ENCODE measurements at places on chromosomes 3 and 15. TPM values are rescaled to one million over a fixed set of nuclear protein-coding genes. Genes with fewer than 3 reads are reported as not detected.

DNA sequence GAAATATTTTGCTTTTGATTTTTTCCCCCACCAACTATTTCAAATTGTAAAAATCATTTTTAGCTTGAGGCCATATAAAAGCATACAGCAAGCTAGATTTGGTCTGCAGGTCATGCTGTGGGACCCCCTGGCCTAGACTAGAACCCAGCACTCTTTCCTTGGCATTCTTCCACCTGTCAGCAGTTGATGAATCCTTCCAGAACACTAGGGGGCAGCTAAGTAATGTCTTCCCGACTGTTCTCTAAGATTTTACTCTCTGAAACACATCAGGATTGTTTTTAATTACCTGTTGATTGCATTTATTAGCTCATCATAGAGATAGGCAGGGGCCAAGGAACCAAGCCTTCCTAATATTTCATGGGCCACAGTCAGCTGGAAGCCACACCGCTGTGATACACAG lies 174.5 kb downstream of the CACNA1D start:
- no peak overlapping the region for H3K4me3 ChIP-seq
- DNase-seq = no peak
- H3K36me3 ChIP-seq = no peaks in the 10 kb centered on the region
- no peaks in the 10 kb centered on the region for H3K27me3 ChIP-seq

DNA sequence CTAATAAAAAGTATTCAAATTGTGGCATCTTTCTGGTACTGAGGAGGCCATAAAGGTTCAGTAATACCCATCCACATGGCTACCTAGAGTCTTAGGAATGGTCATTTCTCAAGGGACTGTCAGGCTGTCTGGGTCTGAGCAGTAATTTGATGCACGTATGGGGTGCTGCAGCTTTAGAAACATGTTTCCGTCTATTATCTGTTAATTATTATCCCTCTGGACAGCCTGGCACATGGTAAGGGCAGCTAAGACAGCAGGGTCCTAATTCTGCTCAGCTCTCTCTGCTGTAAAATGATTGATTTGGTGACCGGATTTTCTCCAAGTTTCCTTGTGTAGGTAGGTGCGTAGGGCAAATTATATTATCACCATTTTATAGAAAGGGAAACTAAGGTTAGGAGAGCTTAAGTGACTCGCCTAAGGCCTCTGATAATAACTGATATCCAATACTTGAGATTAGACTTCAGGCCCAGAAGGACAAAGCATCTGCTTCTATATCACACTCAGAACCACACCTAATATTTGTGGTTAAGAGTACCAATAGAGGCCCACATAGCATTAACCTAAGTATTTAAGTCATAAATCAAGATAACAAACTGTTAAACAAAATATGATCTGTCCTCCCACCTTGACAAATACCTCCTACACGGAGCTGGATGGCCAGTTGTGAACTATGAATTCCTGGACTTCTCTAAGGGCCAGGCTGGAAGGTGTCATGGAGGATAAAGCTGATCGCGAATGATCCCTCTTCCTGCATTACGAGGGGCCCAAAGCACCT lies 2.9 kb upstream of the RAP2B start:
- H3K27ac ChIP-seq = no peak overlapping the region
- no peaks in the 10 kb centered on the region for H3K4me1 ChIP-seq
- H3K4me3 ChIP-seq = no peak overlapping the region
- no peaks in the 10 kb centered on the region for H3K36me3 ChIP-seq
- H3K27me3 ChIP-seq = no peaks in the 10 kb centered on the region

DNA sequence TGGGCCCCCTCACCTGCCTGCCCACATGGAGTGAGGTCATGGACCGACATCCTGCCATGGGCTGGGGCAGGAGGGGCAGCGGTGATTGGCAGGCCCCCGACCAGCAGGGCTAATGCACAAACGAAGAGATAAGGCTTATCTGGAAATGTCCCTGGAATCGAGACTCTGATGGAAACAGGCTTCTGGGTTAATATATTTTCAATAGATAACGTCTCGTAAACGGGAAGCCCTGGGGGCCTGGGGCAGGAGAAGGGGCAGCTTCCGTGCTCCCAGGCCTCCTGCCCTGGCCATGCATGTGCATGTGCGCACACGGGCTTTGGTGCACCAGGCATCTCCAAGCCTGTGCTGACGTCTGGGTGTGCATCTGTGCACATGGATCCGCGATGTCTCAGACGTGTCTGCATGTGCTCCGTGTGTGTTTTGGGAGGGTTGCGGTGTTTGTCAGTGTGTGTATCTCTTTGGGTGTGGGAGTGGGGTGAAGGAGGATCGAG lies 55.1 kb downstream of the DNAJB8 start:
- no peaks in the 10 kb centered on the region for H3K27me3 ChIP-seq
- no peaks in the 10 kb centered on the region for H3K36me3 ChIP-seq
- no peak overlapping the region for H3K4me3 ChIP-seq
- no peak overlapping the region for H3K27ac ChIP-seq
- DNase-seq = no peak

DNA sequence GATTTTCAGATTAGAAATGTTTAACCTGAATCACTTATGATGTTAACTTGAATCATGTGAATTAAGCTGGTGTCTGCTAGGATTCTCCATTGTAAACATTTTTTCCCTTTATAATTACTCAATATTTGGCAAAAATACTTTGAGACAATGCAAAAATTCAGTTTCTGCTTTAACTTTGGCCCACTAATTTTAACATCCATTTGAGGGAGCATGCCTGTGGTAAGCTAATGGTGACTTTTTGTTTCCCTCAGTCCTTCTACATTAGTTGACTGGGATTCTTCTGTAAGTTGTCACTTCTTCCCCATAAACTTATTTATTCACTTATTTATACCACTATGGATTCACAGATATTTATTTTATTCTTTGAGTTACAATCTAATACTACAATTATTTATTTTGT lies 59.3 kb downstream of the PIK3R4 start:
- H3K4me1 ChIP-seq = no peaks in the 10 kb centered on the region
- H3K27ac ChIP-seq = no peak overlapping the region
- H3K4me3 ChIP-seq = no peak overlapping the region

DNA sequence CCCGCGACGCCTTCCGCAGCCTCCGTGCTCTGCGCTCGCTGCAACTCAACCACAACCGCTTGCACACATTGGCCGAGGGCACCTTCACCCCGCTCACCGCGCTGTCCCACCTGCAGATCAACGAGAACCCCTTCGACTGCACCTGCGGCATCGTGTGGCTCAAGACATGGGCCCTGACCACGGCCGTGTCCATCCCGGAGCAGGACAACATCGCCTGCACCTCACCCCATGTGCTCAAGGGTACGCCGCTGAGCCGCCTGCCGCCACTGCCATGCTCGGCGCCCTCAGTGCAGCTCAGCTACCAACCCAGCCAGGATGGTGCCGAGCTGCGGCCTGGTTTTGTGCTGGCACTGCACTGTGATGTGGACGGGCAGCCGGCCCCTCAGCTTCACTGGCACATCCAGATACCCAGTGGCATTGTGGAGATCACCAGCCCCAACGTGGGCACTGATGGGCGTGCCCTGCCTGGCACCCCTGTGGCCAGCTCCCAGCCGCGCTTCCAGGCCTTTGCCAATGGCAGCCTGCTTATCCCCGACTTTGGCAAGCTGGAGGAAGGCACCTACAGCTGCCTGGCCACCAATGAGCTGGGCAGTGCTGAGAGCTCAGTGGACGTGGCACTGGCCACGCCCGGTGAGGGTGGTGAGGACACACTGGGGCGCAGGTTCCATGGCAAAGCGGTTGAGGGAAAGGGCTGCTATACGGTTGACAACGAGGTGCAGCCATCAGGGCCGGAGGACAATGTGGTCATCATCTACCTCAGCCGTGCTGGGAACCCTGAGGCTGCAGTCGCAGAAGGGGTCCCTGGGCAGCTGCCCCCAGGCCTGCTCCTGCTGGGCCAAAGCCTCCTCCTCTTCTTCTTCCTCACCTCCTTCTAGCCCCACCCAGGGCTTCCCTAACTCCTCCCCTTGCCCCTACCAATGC lies 2.0 kb downstream of the ISLR start:
- H3K36me3 ChIP-seq = no peaks in the 10 kb centered on the region
- H3K4me3 ChIP-seq = peak overlapping the region; percentile 45
- no peak overlapping the region for H3K27ac ChIP-seq
- peak; percentile 58 for DNase-seq
- H3K27me3 ChIP-seq = no peaks in the 10 kb centered on the region

DNA sequence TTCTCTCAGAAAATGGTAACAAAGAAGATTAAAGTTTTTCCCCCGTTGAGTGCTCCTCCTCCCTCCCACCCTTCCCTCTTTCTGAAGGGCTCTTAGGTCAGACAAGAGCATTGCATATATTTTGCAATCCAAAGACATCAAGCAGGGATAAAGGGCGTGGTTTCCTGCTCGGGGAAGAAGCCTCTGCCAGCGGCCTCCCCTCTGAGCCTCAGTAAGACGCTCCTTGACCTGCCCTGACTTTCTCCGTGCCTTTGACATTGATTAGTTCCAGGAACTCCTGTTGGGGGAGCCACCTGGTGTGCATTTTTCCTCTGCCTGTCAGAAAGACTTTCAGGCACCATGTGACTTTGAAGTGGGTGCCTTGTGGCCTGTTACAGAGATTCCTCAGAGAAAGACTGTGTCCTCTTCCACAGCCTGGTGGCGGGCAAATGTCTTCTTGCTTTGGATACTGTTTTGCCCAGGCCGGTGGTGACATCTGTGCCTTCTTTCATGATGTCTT lies 87.2 kb upstream of the TBL1XR1 start:
- H3K4me1 ChIP-seq = peaks cover 10% of the 10 kb centered on the region
- peak; percentile 69 for DNase-seq
- no peak overlapping the region for H3K4me3 ChIP-seq
- no peaks in the 10 kb centered on the region for H3K27me3 ChIP-seq
- no peaks in the 10 kb centered on the region for H3K36me3 ChIP-seq

- H3K27me3 ChIP-seq = no peaks in the 10 kb centered on the region
- no peak overlapping the region for H3K4me3 ChIP-seq
- no peak for DNase-seq
- no peak overlapping the region for H3K27ac ChIP-seq
- H3K36me3 ChIP-seq = no peaks in the 10 kb centered on the region
Measured at GRCh38 chr3:141699324-141699723, 38.8 kb upstream of the RNF7 start.

DNA sequence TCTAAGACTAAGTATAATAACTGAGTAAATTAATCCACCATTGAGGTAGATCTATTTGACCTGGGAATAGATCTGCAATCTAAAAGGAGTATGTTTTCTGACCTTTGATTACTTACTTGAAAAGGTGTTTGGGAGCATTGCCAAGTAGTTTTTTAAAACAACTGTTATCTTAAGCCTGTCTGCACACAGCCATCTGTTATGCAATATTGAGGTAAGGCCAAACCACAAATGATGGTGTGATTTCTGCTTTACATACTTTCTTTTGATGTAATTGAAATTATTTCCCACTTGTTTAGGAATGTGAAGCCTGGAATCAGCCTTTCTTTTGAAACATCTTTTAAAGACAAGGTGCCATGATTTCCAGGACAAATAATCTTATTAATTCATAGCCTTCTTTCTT lies 274.0 kb downstream of the BBX start:
- H3K4me1 ChIP-seq = peaks cover 27% of the 10 kb centered on the region
- H3K4me3 ChIP-seq = no peak overlapping the region
- no peak for DNase-seq
- peaks cover 39% of the 10 kb centered on the region for H3K36me3 ChIP-seq

GRCh38 chr3:95815828-95816227 lies 998.6 kb upstream of the EPHA6 start:
- H3K27me3 ChIP-seq = no peaks in the 10 kb centered on the region
- H3K4me1 ChIP-seq = no peaks in the 10 kb centered on the region
- DNase-seq = no peak
- H3K4me3 ChIP-seq = no peak overlapping the region

DNA sequence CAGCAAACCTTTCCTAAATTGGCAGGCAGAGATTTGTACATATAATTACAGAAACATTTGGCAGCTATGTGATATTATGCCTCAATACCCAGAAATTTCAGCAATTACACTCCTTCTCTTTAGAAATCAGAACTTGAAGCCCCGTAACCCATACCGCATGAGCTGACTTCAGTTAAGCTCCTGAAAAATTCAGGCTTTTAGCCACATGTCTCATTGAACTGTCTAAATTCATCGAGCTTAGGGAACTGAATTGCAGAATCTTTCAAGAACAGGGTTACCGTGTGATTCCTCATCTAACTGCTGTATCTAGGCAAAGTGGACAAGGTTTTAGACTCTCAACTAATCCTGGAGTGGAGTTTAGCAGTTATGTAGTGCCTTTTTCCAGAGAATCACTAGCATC lies 333.0 kb downstream of the EPHA3 start:
- H3K4me3 ChIP-seq = no peak overlapping the region
- no peaks in the 10 kb centered on the region for H3K4me1 ChIP-seq
- DNase-seq = no peak
- no peaks in the 10 kb centered on the region for H3K36me3 ChIP-seq
- H3K27ac ChIP-seq = no peak overlapping the region

DNA sequence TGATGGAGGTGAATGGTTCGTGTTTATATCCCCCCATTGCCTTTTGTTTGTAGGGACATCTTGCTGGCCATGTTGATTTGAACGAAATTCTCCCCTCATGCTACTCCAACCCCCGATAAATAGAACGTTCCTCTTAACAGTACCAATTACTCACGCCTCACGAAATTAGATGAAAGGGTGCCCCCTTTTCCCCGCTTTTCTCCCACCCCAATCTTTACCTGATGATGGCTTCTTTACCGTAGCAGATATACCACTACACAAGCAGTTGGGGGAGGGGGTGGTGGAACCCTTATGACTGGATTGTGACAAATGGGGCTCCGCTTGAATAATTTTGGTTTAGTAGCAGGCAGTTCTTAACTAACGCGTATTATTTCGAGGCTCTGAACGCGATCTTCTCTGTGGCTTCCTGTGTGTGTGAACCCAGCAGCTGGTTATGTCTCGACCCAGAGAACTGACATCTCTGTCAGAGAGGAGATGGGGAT lies 1.1 kb downstream of the PIAS1 start:
- DNase-seq = no peak
- peak overlapping the region; percentile 87 for H3K4me3 ChIP-seq
- no peaks in the 10 kb centered on the region for H3K36me3 ChIP-seq
- H3K4me1 ChIP-seq = peaks cover 31% of the 10 kb centered on the region
- no peaks in the 10 kb centered on the region for H3K27me3 ChIP-seq

GRCh38 chr15:84979651-84980050 lies 2.0 kb upstream of the PDE8A start:
- no peak overlapping the region for H3K27ac ChIP-seq
- H3K4me1 ChIP-seq = peaks cover 24% of the 10 kb centered on the region
- no peaks in the 10 kb centered on the region for H3K27me3 ChIP-seq
- H3K36me3 ChIP-seq = no peaks in the 10 kb centered on the region
- DNase-seq = peak; percentile 65
- peak overlapping the region; percentile 95 for H3K4me3 ChIP-seq

RARB gene
- total RNA-seq = 5.8 TPM

SLC12A8 gene
- total RNA-seq = 11.8 TPM

POPDC2 gene
- 2.7 TPM for total RNA-seq

ZKSCAN7 gene
- 3.6 TPM for total RNA-seq

SLC2A2 gene
- not detected for total RNA-seq

KLHL6 gene
- total RNA-seq = 24.7 TPM

DLL4 gene
- total RNA-seq = 22.0 TPM

TIMP4 gene
- total RNA-seq = 6.9 TPM

MASP1 gene
- 5.9 TPM for total RNA-seq

SLC24A5 gene
- 0.84 TPM for total RNA-seq

C3orf20 gene
- 0.14 TPM for total RNA-seq

FSD2 gene
- total RNA-seq = not detected

CHRNB4 gene
- total RNA-seq = not detected

CORO2B gene
- 3.6 TPM for total RNA-seq

All from upper lobe of right lung (tissue), 1 donor.